ENCODE measurements at places on chromosomes 3 and 15.

GRCh38 chr3:184659797-184660301, 52.0 kb downstream of the MAGEF1 start:
- DNase-seq: no peak

DNA sequence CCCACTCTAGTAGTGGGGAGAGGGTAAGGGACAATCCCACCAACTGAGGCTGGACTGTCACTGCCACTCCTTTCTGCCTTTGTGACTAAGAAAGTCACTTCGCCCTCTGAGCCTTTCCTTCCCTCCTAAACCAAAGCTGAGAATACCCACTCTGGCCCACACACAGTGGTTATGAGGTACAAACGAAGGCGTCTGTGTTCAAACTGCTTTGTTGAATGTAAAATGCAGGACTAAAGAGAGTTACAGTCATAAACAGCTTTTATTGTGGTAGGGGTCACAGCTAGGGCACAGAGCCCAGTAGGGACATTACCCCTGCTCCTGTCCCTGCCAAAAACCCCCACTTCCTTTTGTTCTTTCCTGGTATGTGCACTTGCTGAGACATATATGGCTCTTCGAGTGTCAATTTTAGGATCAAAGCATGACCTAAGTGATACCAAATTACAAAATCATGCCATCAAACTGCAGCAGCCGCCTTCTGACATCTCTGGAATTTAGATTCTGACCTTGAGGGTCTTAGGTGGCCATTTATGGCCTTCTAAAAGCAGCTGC, 45.1 kb downstream of the CTDSPL start:
- DNase-seq: no peak

GRCh38 chr15:83199288-83199687, 8.3 kb downstream of the HDGFL3 start:
- no peak for DNase-seq

DNA sequence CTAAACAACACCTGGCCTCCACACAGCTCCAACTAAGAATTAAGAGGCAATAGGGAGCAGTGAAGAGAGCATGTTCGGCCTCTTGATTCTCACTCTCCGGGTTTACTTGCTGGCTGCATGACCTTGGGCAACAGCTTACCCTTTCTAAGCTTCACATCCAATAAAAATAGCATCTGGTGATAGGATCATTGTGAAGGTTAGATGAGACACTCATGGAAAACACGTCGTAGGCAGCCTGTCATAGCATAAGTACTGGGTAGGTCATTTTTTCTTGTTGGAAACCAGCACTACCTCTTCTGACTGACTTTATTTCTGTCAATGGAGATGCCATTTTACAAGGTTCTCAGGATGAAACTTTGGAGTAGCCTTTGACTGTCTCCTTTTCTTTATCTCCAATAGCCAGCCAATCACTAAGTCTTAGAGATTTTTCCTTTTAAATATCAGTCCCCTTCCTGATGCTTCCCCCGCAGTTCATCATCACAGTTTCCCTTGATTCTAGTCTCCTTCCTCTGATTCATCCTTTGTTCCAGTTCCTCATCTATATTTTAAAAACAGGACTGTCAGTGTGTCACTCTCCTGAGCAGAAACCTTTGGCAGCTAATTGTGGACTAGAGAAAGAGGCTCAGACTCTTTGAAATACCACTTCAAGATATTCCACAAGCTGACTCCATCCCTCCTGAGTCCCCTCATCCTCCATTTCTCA, 271.5 kb downstream of the SLC9A9 start:
- no peak for DNase-seq

GRCh38 chr15:69346112-69346511, 47.4 kb downstream of the PAQR5 start:
- DNase-seq: no peak

- DNase-seq: no peak
Measured at GRCh38 chr15:47726399-47726823, 9.1 kb downstream of the SEMA6D start.

GRCh38 chr15:92647467-92648163, 8.0 kb downstream of the FAM174B start:
- DNase-seq: no peak

DNA sequence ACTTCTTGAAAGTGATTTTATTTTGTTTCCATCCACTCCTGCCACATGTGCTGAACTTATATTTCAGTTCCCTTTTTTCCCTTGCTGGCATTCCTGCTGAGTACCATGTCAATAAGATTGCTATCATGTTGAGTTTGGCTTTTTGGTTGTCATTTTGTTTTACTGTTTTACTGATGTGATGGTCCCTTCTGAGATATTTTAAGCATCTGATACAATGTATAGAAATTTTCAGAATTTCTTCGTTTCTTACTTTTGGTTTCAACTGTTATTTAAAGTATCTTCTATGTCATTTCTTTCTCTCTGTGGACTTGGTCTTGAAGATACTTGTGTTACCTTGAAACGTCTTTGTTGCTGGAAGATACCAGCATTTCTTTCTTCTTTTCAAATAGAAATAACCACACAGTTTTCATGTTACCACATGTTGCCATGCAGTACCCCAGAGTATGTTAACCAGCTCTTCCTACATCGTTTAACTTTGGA, 14.1 kb downstream of the SIDT1 start:
- DNase-seq: no peak

DNA sequence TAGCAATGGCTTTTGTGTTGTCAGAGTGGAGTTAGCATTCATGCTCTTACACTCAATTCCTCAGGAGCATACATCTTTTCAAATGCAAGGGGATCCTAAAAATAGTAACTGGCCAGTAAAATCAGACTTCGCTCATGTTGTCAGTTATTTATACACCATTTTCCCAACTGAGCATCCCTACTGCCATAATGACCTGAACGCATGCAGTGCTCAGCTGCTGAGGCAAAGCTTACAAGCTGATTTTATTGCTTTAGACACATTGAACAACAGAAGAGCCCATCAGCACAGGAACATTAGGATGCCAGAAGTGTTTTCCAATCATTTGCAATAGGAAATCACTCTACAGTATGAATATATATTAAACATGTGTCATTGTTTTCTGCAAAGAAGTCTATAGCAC, 689.7 kb upstream of the BCHE start:
- DNase-seq: no peak

GRCh38 chr3:128328546-128329458, 137.9 kb downstream of the DNAJB8 start:
- no peak for DNase-seq

- no peak for DNase-seq
Measured at GRCh38 chr3:53257465-53257864, 1.6 kb upstream of the TKT start.
